ENCODE measurements at places on chromosomes 2 and 18.

DNA sequence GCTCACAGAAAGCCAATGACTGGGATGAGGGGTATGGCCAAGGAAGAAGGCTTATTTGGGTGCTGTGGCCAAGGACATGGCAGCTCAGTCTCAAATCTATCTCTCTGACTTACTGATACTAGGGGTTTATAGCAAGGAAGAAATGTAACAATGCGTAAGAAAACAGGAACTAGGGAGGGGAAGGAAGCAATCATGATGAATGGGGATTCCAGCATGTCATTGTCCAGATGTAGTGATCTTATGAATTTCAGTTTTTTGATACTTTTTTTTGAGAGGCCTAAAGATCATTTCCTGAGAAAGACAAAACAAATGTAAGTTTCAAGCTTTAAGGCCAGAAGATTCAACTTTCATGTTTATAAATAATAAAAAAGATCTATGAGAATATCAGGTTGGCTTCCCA is 298.6 kb upstream of the FAM98A start:
- DNase-seq = no peak

GRCh38 chr2:211766689-211767088 is 771.9 kb downstream of the ERBB4 start:
- DNase-seq = no peak

DNA sequence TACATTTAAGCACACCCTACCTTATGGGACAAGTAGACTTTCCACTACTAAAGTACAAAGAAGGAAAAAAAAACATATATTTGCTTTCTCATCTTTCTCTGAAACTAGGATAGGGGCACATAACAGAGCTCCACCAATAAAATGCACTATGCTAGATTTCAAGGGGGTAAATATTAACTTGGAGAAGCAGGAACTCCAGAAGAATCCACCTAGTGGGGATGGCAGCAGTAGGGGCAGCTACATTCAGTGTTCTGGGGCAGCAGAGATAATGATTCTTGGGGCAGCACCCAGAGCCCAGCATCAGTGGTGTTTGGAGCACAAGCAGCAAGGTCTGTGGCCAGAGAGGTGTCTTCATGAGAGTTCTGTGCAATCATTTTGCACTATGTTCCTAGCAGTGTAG is 64.7 kb downstream of the DTNB start:
- no peak for DNase-seq

DNA sequence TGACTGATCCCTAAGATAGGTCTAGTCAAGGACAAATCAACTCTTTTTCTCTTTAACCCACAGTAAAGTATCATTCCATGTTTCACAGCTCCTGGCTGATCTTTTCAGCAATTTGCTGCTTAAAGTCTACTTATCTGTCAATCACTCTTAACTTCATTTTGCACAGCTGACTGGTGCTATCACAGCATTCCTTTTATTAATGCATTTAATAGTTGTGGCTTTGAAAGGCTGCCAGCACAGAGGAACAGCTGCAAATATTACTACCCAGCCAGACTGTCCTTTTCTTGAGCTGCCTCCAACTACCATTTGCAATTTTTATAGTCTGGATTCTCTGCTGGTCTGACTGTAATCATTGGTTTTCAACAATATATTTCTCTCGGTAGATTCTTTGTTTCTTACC is 303.5 kb downstream of the STK39 start:
- no peak for DNase-seq

GRCh38 chr2:100824842-100825241 is 4.9 kb downstream of the NPAS2 start:
- no peak for DNase-seq

- DNase-seq = peak; percentile 49
Observed at GRCh38 chr2:149860276-149860921, 272.8 kb upstream of the MMADHC start.

DNA sequence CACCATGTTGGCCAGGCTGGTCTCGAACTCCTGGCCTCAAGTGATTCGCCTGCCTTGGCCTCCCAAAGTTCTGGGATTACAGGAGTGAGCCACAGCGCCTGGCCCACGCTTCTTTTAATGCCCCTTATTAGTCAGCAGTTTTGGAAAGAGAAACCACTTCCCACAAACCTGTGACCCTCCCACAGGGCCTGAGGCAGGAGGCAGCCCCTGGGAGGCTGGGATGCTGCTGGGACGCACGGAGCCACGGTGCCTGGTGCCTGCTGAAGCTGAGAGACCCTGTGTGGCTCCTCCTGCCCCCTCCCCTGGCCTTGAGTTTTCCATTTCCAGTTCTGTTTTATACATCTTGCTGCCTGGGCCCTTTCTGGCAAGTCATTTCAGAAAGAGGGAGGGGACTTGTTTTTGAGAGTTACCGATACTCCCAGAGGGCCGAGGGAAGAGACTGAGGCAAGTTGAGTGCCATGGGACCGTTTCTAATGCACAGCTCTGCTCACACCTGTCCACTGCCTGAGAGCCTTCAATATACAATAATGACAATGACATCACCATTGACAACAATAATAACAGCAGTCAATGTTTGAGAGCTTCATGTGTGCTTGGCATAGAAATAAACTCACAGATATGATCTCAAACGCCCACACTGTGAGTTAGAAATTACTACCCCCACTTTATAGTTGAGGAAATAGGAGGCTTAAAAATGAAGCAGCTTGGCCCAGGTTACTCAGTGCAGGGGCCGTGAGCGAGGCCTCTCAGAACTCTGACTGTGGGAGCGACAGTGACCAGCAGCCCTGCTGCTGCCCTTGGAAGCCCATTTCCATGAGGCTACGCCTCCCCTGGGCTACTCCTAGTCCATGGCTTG is 78.1 kb upstream of the YWHAQ start:
- no peak for DNase-seq

DNA sequence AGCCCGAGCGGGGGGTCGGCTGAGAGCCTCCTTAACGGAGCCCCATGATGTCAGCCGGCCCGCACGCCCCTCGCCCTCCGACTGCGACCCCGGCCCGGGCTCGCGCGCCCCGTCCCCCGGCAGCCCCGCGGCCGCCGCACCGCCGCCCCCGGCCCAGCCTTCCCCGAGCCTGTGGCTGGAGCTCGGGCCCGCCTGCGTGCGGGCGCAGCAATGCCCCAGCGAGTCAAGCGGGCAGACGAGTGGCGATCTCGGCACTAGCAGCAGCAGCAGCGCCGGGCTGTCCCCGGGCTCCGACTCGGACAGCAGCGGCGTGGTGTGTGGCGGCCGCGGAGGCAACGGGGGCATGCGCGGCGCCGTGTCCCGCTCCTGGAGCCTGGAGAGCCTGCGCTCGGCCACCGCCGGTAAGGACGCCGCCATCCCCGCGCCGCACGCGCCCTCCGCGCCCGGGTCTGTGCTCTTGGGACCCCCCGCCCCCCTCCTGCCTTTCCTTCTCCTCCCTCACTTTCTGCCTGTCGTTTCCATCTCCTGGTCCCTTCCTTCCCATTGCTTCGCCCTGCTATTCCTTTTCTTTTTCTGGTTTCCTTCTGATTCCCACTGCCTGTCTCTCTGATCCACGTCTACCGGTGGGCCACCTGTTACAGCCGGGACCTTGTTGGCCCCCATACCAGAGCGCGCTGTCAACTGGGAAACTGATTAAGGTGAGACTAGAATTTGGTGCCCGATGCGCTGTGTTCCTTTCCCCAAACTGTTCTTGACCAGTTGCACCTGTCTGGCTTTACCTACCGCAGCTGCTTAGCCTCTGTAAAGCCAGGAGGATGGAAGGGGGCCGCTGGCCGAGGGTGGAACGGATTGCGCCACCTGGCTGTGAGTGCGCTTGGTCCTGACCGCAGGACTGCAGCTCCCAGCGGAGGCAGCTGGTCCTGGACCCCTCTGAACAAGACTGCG is 127.4 kb downstream of the ARHGEF4 start:
- no peak for DNase-seq

DNA sequence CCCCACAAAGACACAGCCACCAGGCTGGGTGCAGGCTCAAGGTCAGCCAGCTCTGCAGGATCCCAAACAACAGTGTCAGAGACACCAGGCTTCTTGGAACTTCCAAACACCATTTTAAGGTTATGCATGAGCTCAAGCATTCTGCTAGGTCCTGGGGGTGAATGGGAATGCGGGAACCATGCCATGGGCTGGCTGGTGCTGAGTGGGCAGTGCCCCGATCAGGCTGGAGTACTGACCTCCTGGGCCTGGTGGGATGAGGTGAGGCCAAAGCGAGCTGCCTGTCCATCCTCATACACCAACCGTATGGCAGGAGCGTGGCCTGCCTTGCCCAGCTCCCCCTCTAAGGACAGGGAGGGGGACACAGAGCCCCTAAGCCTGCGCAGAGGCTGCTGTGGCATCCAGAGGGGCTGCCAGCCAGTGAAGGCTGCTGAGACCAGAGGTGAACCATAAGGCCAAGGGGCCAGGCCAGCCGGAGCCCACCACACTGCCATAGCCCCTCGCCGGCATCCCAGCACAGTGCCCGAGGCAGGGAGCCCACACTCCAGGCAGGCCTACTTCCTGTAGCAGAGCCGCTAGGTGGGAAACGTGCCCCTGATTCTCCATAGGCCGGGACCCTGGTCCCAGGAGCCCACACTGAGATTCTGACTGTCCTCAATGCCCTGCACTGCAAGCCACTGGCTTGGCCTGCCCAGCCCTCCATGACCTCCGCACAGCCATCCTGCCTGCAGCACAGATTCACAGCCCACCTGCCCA is 135.0 kb downstream of the HDAC4 start:
- peak; percentile 56 for DNase-seq

DNA sequence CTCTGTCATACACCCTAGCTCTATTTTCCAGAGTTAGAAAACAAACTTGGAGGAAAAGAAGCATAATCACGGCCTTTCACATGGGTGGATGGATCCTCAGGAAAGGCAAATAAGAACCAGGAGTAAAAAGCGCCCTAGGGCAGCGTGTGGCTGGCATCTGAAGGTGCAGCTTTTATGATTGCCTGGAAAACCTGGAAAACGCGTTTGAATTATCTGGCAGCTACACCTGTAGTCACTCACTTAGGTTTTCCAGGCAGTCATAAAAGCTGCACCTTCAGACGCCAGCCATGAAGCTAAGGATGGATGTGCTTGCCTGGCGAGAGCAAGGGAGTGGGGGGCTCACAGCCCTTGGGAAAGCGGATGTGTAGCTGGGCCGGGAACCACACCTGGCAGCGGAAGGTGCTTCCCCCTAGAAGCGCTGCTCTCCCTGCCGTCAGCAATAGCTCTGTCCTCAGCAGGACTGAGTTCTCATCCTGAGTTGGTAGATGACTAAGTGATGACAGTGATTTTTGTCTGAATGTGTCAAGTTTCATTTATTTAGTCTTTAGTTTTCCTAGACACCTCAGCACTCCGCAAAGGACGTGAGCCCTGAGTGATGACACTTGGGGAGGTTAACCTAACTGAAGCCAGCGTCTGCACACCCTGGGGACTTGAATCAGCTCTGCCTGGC is 82.0 kb downstream of the DCDC2C start:
- no peak for DNase-seq

- DNase-seq = peak; percentile 7
Observed at GRCh38 chr2:71939588-71940535, 207.8 kb downstream of the CYP26B1 start.

- no peak for DNase-seq
Observed at GRCh38 chr18:22983175-22983574, 50.0 kb downstream of the RBBP8 start.

GRCh38 chr2:8819194-8819593 is 18.2 kb downstream of the KIDINS220 start:
- peak; percentile 37 for DNase-seq

GRCh38 chr18:45413180-45413836 is 202.0 kb upstream of the SLC14A2 start:
- DNase-seq = no peak

DNA sequence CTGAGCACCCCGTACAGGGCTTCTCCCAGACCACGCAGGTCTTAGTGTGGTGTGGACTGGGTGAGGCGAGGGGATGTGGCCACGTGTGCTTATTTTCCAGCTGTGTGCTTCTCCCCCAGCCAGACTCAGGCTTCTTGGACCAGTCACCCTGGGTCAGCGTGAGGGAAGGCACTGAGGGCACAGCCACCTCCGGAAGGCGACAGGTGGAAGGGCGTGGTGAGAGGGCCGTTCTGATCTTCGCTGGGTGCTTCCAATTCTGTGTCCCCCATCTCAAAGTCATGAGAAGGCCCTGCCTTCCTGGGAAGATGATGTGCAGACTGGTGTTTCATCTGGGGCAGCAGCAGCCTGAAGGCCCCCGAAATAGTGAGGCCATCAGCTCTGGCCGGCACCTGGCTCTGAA is 169.7 kb upstream of the MYCN start:
- DNase-seq = no peak

DNA sequence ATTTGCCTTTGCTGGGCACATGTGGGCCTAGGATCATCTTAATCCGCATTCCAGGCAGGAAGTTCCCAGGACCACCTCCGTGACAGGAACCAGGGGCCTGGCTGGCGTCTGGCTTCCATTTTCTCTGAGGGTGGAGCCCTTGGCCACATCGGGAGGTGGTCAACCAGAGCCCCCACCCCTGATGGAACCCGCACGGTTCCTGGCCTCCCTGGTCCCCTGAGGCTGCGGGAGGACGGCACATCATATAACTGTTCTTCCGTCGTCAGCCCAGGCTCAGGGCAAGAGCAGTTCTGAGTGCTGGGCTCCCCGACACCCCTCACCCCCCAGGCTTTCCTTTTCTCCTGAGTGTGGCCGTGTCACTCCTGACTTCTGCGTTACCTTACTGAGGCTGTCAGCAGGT is 13.5 kb downstream of the ESPNL start:
- DNase-seq = peak; percentile 8

DNA sequence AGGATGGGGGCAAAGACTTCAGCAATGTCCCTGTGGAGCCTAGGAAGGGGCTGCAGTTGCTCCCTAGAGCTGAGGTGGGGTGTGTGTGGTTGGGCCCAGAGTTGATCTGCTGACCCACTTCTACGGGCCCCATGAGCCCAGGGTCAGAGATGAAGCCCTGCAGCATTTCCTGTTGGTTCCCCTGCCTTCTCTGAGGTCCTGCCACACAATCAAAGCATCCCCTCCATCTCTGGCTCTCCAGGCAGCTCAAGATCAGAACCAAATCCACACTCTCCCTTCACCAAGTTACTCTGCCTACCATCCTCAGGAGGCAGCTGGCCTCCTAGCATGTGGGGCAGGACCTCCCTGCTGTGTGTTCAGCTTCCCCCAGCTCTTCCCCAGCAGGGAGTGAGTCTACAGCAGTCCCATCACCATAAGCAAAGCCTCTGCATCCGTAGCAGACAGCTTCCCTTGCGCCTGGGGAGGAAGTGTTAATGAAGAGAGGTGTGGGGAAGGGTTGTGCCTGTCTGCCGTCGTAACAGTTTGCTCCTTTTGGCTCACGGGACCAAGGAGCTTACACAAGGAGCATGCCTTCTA is 26.9 kb downstream of the TMEM247 start:
- no peak for DNase-seq

GRCh38 chr2:64402876-64403275 is 51.1 kb upstream of the LGALSL start:
- no peak for DNase-seq

- no peak for DNase-seq
Observed at GRCh38 chr2:206518997-206519396, 75.7 kb downstream of the ADAM23 start.

DNA sequence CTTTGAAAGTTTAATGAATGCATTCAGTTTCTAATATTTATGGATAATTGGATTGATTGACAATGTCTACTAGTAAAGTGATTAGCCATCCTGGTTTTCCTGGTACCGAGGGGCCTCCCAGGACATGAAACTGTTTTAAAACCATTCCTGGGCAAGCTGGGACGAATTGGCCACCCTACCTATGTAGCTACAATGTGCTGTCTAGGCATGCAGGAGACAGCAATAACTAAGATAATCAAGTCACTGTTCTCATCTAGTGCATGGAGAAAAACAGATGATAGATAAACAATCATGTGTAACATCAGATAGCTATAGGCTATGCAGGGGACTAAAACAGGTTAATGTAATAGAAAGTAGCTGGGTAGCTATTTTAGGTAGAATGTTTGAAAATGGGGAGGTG is 67.1 kb downstream of the PMAIP1 start:
- no peak for DNase-seq

- DNase-seq = no peak
Observed at GRCh38 chr2:79910643-79911042, 393.9 kb downstream of the LRRTM1 start.

Data from heart left ventricle (tissue), 16 donors.